ENCODE measurements at places on chromosomes 3 and 15.

DNA sequence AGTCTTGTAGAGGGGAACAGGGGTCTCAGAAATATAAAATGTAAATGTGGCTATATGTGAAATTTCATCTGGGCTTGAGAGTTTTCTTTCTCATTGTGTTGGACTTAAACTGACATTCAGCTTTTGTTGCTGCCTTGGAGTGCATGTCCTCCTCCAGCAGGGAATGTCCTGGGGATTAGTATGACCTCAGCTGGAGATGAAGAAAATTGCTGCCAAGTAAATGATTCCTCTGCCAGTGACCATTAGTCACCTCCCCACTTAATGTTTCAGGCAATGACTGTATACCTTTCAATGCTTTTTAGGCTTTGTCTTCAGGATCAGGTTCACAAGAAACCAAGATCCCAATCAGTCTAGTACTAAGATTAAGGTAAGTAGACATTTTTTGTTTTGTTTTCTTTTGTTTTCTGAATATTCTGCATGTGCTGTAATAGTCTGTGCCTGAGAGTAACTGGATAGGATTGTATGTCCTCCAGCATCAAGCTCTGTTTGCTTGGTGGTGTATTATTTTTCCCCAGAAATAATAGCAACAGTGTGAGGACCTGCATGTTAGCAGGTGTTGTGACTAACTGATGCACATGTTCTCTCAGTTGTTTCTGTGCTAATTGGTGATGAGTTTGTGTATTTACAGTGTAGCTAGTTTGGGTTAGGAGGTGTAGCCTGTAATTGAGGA lies 18.1 kb upstream of the SLC22A13 start:
- no peak for DNase-seq

DNA sequence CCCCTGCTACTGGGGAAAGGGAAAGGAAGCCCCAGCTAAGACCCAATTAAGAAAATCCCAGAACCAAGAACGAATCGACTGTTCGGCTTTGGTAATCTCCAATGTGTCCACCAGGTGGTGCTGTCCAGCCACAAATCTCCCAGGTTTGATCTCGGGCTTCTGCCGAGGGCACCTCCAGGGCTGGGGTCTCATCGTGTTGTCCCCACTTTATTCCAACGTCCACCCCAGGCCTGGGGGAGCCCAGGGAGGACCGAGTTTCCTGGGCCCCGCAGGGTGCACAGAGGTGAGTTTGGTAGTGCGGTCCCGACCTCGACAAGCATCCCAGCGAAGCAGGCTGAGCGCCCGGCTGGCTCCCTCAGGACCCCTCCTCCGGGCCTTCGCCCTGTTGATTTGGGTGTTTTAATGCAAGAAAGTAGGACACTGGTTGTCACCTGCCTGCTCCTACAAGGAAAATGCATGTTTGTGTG lies 185.1 kb downstream of the GOLGA6L6 start:
- DNase-seq: peak; percentile 68

- DNase-seq: no peak
Observed at GRCh38 chr3:117725314-117725713, 1015.7 kb downstream of the TUSC7 start.

DNA sequence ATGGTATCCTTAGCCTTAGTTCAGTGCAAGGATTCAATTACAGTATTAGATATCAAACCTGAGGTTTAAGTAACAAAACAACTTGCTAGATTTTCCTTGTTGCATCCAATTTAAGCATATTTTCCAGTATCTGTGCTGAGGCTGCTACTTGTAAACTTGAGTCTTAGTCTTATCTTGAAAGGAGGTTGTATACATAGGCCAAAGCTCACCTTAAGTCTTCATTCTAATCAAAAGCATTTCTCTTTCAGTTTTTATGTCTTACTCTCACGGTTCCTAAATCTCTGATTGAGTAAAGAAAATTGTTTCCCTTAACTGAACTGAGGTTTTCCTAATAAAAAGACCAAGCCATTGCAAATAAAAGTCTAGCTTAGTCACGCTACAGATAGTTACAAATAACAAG lies 52.6 kb downstream of the U2SURP start:
- DNase-seq: no peak

GRCh38 chr3:159964166-159964973 lies 24.3 kb upstream of the IL12A start:
- no peak for DNase-seq

GRCh38 chr3:43328653-43329052 lies 42.3 kb downstream of the SNRK start:
- DNase-seq: no peak

DNA sequence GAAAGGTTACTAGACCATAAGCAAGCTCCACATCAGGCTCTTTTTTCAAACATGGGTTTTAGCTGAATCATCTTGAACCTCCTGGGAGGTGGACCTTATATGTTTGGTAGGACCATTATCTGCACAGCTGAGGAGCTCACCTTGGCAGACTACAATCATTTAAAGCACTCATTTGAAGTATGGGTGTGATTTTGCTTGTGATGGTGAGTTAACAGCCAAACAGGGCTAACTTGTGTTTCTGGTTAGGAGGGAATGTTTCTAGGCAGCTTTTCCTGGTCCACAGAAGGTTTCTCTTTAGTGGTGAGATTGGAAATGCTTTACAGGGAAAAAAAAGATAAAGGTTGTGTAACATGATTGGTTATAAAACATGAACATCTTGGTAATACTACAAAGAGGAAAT lies 61.8 kb downstream of the ARHGEF26 start:
- DNase-seq: no peak

DNA sequence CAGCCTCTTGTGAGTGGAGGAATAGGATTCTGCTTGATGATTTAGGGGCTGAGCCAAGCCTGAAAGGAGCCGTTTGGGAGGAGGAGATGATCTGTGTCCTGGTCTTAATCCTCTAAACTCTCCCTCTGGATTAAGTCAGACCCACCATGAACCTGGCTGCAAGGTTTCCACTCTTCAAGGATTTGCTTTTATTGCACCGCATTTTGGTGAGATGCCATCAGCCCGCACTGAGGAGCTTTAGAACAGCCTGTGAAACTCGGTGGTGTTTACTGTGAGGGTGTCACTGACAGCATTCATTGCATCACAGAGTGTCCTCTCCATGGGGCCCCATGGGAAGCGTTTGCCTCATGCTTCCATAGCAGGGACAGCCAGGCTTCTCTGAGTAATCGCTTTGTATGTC lies 59.2 kb downstream of the EPHB1 start:
- no peak for DNase-seq

DNA sequence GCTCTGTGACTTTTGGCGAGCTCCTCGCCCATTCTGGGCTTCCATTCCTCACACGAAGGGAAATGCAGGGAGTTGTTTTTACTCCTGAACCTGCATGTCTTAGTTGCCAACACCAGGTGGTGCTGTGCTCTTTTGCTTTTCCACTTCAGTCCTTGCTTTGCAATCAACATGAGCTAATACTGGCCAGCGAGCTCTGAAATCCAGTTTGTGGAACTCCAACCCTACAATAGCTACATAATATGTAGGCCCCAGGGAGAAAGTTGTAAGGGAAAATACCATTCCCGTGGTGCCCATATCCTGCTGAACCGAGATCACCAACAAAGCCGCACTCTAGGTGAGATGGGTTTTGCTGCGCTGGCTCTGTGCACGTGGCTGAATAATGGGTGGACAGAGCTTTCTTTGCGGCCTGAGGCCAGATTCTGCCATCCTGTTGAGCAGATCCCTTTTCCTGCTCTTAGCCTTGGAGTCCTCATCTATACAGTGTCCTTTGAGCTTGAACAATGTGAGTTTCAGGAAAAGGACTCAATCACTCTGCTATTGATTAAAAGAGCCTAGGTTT lies 25.0 kb downstream of the LSM3 start:
- no peak for DNase-seq

GRCh38 chr3:112579232-112579631 lies 17.4 kb downstream of the SLC35A5 start:
- DNase-seq: no peak

DNA sequence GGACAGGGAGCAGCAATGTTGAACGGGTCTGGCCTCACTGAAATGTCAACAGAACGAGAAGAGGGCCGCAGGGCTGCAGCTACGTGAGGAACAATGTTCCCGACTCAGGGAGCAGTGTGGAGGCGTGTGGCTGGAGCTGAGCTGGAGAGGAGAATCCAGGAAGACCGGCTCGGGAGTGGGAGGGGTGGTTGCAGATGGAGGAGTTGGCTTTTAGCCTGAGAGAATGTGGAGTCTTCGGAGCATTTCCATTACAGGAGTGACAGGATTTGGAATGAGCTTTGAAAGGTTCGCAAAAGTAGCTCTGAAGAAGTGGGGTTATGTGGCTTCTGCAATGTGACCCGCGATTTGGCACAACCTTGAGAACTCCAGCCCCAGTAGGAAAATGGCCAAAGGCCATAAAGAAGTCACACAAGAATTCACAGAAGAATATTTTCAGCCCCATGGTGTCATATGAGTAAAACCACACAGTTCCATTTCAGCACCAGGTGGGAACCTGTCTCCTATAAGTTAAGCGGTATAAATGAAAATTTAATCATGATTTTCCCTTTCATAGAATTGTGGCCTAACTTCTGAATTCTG lies 78.8 kb upstream of the NSMCE3 start:
- DNase-seq: no peak

DNA sequence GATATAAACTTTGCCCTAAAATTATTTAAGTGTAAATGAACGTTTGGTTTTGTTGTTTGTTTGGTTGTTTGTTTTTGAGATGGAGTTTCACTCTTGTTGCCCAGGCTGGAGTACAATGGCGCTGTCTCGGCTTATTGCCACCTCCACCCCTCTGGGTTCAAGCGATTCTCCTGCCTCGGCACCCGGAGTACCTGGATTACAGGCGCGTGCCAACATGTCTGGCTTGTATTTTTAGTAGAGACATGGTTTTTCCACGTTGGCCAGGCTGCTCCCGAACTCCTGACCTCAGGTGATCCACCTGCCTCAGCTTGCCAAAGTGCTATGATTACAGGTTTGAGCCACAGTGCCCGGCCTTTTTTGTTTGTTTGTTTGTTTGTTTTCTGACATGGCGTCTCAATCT lies 87.9 kb upstream of the CHD2 start:
- no peak for DNase-seq

- DNase-seq: no peak
Observed at GRCh38 chr15:68330901-68331300, 53.4 kb downstream of the FEM1B start.

DNA sequence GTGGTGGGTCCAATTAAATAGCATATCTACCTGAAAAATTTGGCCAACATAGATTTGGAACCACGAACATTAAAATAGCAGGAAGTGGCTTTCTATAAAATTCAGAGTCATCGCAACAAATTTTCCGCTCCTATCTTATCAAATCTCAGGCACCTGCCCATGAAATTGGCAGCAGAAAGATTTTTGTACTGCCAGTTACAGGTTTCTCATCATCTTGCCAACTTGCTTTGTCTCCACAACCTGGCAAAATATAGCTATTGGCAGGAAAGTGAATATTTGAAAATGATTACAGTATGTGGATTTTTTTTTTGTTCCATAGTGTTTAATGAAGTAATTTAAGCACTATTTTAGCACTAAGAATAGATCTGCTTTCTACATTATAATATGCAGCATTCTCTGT lies 161.6 kb upstream of the LRRC3B start:
- no peak for DNase-seq

DNA sequence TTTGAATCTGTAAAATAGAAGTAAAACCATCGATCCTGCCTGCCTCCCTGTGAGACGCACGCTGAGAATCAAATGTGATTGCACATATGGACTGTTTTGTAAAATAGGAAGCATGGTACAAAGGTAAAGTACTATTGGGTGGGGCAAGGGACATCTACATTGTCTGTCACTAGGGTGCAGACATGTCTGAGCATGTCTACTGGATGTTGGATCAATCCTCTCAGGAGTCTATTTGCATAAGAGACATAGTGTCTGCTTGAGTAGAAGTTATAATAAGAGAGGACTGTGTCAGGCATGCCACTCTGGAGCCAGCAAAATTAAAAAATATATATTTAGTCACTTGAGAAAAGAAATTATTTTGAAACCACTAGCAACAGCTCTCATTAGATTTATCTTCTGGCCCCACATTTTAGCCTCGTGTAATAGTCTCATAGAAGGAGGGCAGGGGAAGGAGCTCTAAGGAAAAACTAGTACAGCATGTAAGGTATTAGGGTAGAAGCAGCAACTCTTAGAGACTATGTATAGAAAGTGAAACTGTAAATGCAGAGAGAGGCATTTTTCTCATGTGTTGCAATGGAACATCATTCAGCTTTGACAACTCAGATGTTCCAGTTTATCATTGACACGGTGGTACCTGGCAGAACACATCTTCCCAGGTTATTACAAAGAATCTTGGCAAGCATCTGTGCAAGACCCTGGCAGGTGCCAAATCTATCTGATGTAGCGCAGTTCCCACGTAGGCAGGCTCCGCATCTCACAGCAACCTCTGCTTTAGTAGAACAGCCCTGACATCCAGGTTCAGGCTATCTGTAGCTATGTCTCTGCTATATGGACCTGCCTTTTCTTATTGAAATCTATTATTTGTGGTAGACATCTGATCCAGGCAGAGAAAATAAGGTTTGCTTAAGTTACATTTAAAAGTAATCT lies 85.2 kb upstream of the CHL1 start:
- no peak for DNase-seq

- DNase-seq: no peak
Observed at GRCh38 chr3:14609506-14609905, 42.1 kb upstream of the CCDC174 start.

DNA sequence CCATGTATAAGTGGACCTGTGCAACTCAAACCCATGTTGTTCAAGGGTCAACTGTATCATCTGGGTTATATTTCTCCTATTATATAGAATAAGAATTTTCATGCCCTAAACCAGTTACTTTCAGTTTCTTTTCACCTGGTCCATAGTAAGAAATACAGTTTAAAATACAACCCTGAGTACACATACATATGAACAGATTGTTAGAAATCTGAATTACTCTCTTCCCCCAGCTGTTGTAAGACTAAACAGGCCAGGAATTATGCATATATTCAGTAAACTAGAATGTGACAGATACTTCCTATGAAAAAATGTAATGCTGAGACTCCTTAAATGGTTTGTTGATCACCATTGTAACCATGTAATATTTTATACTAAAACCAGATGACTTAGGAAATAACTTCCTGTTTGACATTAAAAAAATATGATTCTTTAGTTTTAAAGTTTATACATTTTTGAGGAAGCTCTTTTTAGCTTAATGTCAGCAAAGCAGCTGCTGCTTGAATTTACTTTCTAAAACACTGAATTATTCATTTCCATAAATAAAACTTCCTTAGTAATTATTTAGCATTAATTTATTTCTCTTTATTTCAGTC lies 52.5 kb upstream of the ZCWPW2 start:
- no peak for DNase-seq

DNA sequence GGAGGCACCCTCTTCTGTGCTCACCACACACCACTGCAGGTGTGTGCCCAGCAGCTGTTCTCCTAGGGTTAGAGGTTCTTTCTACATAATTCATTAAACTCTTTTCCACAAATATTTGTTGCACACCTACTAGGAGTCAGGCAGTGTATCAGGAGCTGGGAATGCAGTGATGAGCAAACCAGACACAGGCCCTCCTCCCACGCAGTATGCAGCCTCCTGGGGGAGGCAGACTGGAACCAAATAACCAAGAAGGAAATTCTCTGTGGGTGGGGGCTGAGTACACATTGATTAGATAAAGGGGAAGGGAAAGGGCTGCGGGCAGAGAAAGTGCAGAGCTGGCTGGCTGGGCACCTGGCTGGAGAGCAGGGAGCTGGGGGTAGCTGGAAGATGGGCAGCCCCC lies 18.5 kb upstream of the C3orf22 start:
- DNase-seq: no peak

GRCh38 chr3:52415800-52416199 lies 29.1 kb downstream of the SEMA3G start:
- DNase-seq: no peak
